ENCODE measurements at places on chromosomes 11 and 22. TPM values are rescaled to one million over a fixed set of nuclear protein-coding genes. Genes with fewer than 3 reads are reported as not detected.

DNA sequence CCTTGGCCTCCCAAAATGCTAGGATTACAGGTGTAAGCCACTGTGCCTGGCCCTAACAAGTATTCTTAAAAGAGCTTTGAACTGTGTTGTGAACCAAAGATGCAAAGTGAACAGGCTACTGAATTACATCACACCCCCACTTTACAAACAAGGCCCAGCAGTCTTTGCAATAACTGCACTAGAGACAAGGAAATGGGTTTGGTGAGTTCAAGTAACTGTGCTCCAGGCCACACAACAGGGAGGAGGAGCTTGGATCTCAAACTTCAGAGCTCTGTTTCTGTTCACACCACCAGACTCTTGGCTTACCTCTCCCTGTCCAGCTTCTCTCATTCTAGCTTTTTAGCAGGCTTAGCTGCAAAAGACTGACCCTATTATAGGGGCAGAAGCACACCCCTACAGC lies 30.4 kb upstream of the RASL10A start:
- DNase-seq: no peak
- no peaks in the 10 kb centered on the region for H3K27me3 ChIP-seq
- no peak overlapping the region for H3K27ac ChIP-seq
- H3K36me3 ChIP-seq: peaks cover 56% of the 10 kb centered on the region

The CRYBA4 gene
- total RNA-seq: 0.46 TPM

The CKAP5 gene
- 84.4 TPM for total RNA-seq

The SIAE gene
- total RNA-seq: 11.4 TPM

DNA sequence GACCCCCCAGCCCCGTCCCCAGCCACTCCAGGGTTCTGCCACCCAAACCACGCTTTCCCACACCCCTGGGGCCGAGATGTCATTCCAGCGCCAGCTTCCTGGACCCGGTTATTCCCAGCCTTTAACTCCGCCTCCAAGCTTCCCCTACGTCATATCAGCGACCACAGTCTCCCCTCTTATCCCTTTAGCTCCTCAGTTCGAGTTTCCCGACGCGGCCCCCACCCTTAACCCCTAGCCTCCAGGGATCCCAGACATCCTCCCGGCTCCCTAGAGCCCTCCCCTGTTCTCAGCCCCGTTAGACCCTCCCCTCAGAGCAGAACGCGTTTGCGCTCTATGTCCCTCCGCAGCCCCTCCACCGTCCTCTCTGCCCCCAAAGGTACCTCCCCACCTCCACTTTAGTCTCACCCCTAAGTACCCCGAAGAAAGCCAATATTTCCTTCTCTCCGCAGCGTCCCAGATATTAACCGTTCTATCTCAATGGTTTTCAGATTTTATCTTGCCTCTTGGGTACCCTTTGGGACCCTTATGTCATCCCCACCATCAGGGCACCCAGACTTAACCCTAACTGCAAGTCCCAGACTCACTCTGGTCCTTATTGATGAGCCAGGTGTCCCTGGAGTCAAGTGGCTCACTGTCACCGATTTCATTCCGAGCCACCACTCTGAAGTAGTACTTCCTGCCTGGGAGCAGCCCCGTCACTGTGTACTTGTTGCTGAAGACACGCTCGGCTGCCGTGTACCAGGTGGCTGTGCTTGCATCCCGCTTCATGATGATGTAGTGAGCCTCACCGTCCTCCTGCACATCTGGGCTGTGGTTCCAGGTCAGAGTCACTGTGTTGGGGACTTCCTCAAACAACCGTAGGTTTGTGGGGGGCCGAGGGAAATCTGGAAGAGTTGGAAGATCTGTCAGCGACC lies 8.0 kb downstream of the TMEM86A start:
- peaks cover 6% of the 10 kb centered on the region for H3K4me1 ChIP-seq
- no peaks in the 10 kb centered on the region for H3K36me3 ChIP-seq
- no peak overlapping the region for H3K27ac ChIP-seq
- peaks cover 6% of the 10 kb centered on the region for H3K27me3 ChIP-seq
- peak overlapping the region; percentile 70 for H3K4me3 ChIP-seq

- H3K4me3 ChIP-seq: no peak overlapping the region
- no peak for DNase-seq
- H3K4me1 ChIP-seq: peaks cover 4% of the 10 kb centered on the region
- H3K27ac ChIP-seq: no peak overlapping the region
- H3K36me3 ChIP-seq: no peaks in the 10 kb centered on the region
These were observed 7.1 kb downstream of the SLC7A4 start for GRCh38 chr22:21025266-21025665.

- H3K27me3 ChIP-seq: no peaks in the 10 kb centered on the region
- H3K4me3 ChIP-seq: no peak overlapping the region
- DNase-seq: no peak
- H3K4me1 ChIP-seq: no peaks in the 10 kb centered on the region
These were observed 7.7 kb downstream of the OR51V1 start for GRCh38 chr11:5192738-5193137.

The SCN3B gene
- 34.1 TPM for total RNA-seq

GRCh38 chr11:96061730-96062129 lies 137.8 kb upstream of the MTMR2 start:
- H3K27me3 ChIP-seq: no peaks in the 10 kb centered on the region
- DNase-seq: no peak
- no peaks in the 10 kb centered on the region for H3K36me3 ChIP-seq
- H3K4me1 ChIP-seq: peaks cover 19% of the 10 kb centered on the region
- no peak overlapping the region for H3K27ac ChIP-seq
- no peak overlapping the region for H3K4me3 ChIP-seq

DNA sequence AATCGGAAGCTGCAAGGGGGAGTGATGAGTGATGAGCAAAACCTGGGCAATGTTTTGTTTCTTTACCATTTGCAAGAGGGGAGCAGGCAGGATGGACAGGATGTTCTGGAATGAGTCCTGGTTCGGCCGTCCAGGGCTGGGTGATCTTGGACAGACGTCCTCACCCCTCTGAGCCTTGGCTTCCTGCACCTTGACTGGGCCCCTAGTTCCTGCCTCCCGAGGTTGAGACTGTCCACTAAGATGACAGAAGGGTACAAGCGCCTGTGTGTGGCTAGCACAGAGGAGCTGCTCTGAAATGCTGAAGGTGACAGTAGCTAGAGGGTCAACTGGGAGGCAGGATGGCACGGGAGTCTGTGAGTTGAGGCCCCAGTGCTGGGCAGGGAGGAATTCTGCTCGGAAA lies 306.2 kb downstream of the MN1 start:
- H3K4me1 ChIP-seq: no peaks in the 10 kb centered on the region
- H3K27me3 ChIP-seq: peaks cover 2% of the 10 kb centered on the region
- DNase-seq: no peak

GRCh38 chr11:113989916-113990315 lies 15.0 kb downstream of the HTR3A start:
- peaks cover 5% of the 10 kb centered on the region for H3K27me3 ChIP-seq
- no peaks in the 10 kb centered on the region for H3K4me1 ChIP-seq
- H3K4me3 ChIP-seq: no peak overlapping the region
- no peaks in the 10 kb centered on the region for H3K36me3 ChIP-seq
- DNase-seq: no peak
- H3K27ac ChIP-seq: no peak overlapping the region

- H3K4me3 ChIP-seq: no peak overlapping the region
- H3K27me3 ChIP-seq: no peaks in the 10 kb centered on the region
- peaks cover 7% of the 10 kb centered on the region for H3K36me3 ChIP-seq
- no peak overlapping the region for H3K27ac ChIP-seq
These were observed 6.8 kb upstream of the RGL4 start for GRCh38 chr22:23684026-23684425.

- H3K4me3 ChIP-seq: no peak overlapping the region
- H3K27ac ChIP-seq: no peak overlapping the region
These were observed 213.6 kb downstream of the DYNC2H1 start for GRCh38 chr11:103322821-103323220.

The MIAT gene
- total RNA-seq: 1.2 TPM

DNA sequence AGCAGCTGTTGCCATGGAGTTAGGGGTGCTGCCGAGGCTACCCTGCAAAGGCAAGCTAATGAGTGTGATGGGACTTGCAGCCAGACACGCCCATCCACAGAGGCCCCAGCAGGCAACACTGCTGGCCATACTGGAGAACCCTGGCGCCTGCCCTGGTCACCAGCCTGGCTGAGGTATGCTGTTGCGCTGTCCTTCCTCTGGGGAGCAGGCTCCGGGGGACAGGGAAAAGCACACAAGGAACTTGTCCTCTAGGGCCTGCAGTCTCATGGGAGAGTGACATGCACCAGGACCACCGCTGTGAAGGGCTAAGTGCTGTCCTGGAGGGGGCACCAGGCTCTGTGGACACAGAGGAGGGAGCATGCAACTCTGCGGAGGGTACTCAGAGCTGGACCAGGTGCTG lies 35.8 kb downstream of the TOM1 start:
- no peak overlapping the region for H3K27ac ChIP-seq
- H3K4me1 ChIP-seq: peaks cover 4% of the 10 kb centered on the region
- no peak for DNase-seq
- H3K4me3 ChIP-seq: peak overlapping the region; percentile 25
- no peaks in the 10 kb centered on the region for H3K27me3 ChIP-seq

GRCh38 chr11:125956391-125957134 lies 10.7 kb downstream of the VSIG10L2 start:
- H3K36me3 ChIP-seq: peaks cover 19% of the 10 kb centered on the region
- no peaks in the 10 kb centered on the region for H3K4me1 ChIP-seq
- H3K4me3 ChIP-seq: no peak overlapping the region
- no peak for DNase-seq

DNA sequence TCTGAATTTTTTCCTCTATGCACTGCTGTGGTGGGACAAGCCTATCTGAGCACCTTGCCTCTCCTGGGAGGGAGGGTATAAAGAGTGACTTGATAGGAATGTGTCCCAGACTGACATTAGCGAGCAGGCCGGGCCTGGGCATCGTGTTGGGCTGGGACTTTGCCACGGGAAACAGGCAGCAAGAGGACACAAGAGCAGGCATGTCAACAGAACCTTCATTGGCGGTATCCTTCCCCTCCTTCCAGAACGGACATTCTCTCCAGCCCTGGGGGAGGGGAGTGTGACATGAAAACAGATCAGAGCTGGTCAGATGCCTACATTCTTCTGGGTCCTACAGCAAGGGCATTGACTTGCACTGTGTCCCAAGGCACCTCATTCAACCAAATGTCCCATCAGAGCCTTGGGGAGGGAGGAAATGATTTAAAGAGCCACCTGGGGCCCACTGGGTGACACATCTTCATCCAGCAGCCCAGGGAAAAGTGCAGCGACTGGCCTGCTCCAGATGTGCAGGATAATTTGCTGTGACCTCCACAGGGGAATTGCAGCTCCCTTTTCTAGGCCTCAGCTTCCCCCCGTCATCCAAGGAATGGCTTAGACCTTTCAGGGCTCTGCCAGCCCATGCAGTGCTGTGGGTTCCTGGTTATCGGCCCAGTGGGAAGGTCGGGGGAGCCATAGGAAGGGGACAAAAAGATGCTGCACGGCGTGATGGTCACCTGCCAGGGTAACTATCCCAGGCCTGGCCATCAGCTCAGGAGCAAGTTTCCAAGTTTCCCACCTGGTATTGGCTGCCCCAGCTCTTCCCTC lies 21.8 kb upstream of the UVRAG start:
- H3K4me3 ChIP-seq: no peak overlapping the region
- DNase-seq: no peak
- H3K27me3 ChIP-seq: peaks cover 4% of the 10 kb centered on the region
- no peaks in the 10 kb centered on the region for H3K36me3 ChIP-seq
- no peak overlapping the region for H3K27ac ChIP-seq

GRCh38 chr11:31397239-31397834 lies 27.7 kb downstream of the DNAJC24 start:
- H3K27ac ChIP-seq: no peak overlapping the region
- no peaks in the 10 kb centered on the region for H3K4me1 ChIP-seq
- DNase-seq: no peak
- H3K4me3 ChIP-seq: no peak overlapping the region
- H3K27me3 ChIP-seq: peaks cover 2% of the 10 kb centered on the region

DNA sequence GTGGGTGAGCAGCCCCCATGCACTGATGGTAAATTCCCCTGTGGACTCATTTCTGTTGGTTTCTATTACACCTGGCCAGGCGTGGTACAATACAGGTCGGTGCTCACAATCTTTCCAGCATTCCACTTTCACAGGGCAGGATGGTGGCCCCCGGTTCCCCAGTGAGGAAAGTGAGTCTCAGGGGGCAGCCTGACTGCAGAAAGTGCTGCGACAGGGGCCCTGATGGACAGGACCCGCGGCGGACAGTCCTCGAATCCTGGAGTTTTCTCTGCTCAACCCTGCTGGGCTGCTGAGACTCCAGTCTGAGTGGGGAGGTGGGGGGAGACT lies 3.1 kb upstream of the PGGHG start:
- no peak overlapping the region for H3K27ac ChIP-seq
- peaks cover 5% of the 10 kb centered on the region for H3K36me3 ChIP-seq
- H3K4me1 ChIP-seq: no peaks in the 10 kb centered on the region
- no peak for DNase-seq

DNA sequence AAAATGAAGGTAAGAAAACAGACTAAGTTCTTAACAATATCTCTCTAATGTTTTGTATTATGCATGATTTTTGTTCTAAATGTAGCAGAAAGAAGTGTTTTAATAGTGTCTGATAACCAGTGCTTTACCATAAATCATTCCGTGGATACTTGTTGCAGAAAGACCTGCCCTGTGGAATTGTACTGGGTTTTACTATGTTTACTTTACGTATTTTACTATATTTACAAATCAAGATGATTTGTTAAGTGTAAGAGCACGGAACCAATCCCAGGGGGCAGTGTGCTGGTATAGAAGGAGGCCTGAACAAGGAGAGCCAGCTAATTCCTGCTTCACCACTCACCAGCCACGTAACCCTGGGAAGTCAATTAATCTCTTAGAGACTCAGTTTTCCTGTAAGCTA lies 1.4 kb downstream of the HTR3B start:
- peaks cover 2% of the 10 kb centered on the region for H3K4me1 ChIP-seq
- H3K36me3 ChIP-seq: no peaks in the 10 kb centered on the region
- peak; percentile 35 for DNase-seq
- no peak overlapping the region for H3K4me3 ChIP-seq

The OR52I1 gene
- not detected for total RNA-seq

Measured in endothelial cell (in vitro differentiated cells).